ENCODE measurements at places on chromosomes 6 and 20.
A peak's percentile ranks its signal among the peaks of the same experiment; 100 is the strongest.

- DNase-seq = no peak
These were observed 18.6 kb downstream of the PRKN start for GRCh38 chr6:162708971-162709370.

DNA sequence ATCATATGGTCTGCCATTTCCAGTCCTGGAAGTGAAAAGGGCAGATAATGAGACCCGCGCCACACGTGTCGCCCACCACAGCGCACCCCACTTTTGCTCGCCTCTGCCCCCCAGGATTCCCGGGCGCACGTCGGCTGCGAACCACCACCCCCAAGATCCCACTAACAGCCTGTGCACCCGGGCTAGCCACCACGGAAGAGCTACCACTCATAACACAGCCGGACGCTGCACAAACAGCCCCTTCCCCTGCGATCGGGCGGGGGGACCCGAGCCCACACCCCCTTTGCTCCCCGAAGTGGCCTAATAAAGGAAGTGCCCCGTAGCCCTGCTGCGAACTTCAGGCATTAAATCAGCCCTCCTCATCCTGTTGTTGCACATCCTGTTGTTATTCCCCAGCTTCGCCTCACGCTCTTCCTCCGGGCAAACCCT is 506 bp downstream of the CITED2 start:
- no peak for DNase-seq

- DNase-seq = no peak
These were observed 507.8 kb upstream of the CITED2 start for GRCh38 chr6:139882234-139882633.

DNA sequence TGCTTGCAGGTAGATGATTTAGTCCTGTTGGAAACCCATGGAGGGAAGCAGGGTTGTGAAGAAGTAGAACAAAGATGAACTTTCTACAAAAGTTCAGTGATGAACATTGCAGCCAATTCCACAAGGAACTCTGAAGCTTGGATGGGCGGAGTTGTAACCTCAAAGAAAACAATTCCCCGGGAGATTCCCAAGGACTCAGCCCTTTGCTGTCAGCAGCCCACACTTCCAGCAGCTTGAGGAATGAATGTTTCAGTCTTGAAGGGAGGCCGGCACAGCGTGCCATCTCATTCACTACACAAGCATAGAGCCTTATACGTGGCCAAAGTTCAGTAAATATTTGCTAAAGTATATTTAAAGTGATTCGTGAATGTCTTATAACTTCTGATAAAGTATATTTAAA is 269.4 kb downstream of the NKAIN2 start:
- no peak for DNase-seq

DNA sequence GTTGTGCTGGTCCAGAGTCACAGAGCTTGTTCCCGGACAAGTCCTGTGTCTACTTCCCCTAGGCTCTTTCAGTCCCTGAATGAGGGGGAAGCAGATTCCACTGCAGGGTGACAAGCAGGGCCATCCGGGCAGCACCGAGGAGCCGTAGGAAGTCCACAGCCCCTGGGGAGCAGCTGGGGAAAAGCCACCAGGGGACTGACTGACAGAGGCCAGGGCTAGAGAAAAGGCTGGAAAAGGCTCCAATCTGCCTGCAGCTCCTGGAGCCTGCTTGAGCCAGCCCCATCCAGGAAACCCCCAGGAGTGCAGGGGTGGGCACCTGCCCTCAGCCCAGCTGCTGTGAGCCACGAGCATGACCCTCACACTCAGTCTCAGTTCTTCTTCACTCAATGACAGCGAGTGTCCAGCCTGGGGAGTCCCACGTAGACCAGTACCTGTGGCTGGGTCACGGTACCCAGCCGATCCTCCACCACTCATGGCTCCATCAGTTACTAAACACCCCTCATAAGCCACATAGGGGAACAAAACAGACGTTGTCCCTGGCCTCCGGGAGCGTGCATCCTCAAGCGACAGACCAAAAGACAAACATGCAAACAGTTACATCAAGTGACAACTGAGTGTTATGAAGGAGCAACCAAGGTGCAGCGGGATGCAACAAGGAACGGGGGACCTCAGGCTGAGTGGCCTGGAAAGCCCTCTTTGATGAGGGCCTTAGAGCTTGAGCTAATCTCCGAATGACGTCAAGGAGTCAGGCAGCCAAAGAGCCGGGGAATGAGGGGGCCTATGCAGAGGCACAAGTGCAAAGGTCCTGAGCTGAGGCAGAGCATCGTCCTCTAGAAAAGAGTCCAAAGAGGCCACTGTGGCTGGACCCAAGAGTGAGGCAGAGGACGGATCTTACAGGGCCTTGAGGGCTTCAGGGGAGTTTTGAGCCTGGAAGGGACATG is 24.8 kb upstream of the VSTM2L start:
- no peak for DNase-seq

- no peak for DNase-seq
These were observed 740.1 kb downstream of the QKI start for GRCh38 chr6:164154588-164154987.

- DNase-seq = peak; percentile 83
These were observed 121.0 kb downstream of the BCAS1 start for GRCh38 chr20:53949319-53949839.

DNA sequence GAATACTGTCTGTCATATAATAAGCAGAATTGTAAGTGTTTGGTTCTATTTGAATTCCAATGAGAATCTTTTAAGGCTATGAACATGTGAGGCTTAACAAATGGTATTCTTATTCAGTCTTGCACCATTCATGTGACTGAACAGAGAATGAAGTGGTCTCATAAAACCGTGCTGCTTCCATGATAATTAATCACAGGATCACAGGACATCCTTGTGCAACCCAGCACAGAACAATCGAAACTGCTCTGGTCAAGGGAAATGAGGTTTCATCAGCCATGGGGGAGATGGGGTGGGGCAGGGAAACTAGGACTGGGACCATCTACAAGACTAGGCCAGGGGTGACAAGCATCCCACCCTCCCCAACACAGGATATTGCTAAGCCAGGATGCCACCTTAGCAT is 6.0 kb downstream of the PPIL6 start:
- DNase-seq = no peak

GRCh38 chr6:5486214-5486613 is 224.9 kb downstream of the FARS2 start:
- no peak for DNase-seq

- no peak for DNase-seq
These were observed 134.2 kb downstream of the CEP57L1 start for GRCh38 chr6:109229536-109229935.

- DNase-seq = no peak
These were observed 139.2 kb upstream of the MMS22L start for GRCh38 chr6:97422171-97422570.

- no peak for DNase-seq
These were observed 10.1 kb upstream of the BTBD3 start for GRCh38 chr20:11907621-11908020.

GRCh38 chr6:157682856-157683481 is 140.1 kb upstream of the SNX9 start:
- DNase-seq = no peak

DNA sequence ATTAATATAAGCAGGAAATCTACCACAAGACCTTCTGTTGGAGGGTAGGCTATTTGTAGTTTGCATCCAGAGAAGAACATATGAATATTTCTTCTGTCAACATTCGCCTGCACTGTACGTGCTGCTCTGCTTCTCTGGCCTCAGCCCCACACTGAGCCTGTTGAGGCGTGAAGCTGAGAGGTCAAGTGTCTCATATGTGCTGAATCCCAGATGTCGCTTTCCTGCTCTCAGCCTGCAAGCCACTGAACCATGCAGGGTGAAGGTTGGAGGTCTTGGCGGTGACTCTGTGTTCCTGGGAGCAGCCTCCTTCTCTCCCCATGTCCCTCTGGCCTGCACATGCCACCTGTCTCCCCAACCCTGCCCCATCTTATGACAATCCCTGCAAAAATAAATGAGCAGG is 83.6 kb downstream of the TMEM170B start:
- no peak for DNase-seq

DNA sequence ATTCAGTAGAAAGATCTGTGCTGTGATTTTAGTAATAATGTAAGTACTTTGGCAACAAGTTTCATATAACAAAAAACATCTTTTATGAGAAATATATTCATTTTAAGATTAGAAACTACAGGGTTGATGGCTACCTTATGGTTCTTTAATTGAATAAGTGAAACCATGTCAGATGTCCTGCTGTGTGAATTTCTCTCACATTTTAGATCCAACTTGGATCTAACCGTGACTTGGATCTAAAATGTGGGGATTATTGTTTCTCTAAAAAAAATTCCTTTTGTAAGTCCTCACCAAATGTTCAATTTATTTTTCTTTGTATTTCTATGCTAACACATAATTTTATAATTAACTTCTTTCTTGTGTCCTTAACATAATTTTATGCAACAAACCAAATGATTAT is 30.4 kb downstream of the ZC2HC1B start:
- no peak for DNase-seq

- DNase-seq = no peak
These were observed 3.0 kb upstream of the NANP start for GRCh38 chr20:25626779-25627178.

DNA sequence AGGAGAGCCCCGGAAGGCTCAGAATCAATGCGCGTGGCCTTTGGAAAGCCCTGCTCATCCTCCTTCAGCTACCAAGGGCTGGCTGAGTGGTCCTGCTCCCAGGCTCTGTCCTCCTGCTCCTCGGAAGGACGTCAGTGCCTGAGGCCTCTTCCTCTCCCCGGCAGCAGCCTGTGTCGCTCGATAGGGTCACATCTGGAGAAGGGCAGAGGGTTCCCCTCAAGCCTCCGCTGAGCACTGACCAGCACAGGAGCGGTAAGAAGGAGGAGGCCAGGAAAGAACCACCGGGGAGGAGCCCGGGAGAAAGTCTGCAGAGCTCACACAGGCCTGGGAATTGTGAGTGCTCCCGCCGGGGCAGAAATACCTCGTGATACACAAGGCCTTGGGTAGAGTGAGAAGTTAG is 21.2 kb downstream of the KIF25 start:
- no peak for DNase-seq

- peak; percentile 32 for DNase-seq
These were observed 2.6 kb downstream of the TRIM39 start for GRCh38 chr6:30329331-30329730.

DNA sequence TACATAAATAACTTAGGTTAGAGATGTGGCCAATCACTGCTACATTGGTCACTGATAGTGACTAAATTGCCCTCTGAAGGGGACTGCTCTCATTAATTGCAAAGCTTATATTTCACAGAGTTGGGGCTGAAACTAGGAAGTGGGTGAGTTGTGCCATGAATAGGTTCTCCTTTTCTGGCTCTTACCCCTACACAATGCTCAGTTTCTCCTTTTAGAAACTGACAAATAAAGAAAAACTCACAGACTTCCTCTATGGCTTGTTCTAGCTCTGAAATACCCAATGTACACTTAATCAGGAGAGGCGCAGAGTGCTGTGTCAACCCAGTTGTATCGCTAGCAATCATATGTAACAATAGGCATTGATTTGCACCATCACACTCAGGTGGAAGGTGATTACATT is 41.2 kb upstream of the PROKR2 start:
- DNase-seq = no peak

- no peak for DNase-seq
These were observed 61.2 kb downstream of the GCLC start for GRCh38 chr6:53483423-53484353.

- DNase-seq = no peak
These were observed 30.1 kb downstream of the HDDC2 start for GRCh38 chr6:125271486-125272159.

DNA sequence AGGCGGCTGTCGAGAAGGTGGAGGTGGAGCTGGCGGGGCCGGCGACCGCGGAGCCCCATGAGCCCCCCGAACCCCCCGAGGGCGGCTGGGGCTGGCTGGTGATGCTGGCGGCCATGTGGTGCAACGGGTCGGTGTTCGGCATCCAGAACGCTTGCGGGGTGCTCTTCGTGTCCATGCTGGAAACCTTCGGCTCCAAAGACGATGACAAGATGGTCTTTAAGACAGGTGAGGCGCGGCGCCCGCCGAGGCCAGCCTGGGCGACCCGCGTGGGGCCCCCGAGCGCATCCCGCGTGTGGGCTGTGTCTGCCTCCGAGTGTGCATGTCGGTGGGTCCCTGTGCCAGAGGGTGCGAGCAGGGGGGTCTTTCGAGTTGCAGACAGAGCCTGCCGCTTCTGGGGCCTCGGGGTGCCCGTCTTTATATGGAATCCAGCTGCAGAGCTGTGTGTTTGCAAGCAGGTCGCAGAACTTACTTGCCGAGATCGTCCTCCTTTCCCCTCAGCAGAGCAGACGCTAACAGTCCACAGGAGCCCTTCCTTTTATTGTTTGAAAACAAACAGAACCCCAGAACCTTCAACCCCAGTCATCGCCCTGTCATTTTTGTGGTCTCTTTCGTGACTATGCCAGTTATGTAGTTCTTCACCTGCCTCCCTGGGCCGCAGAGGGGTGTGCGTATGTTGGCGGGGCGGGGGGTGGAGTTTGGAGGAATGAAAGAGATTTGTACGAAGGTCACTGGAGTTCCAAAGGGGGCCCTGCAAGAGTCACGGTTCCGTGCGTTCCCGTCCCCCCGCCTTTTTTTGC is 766 bp downstream of the SLC16A10 start:
- DNase-seq = peak; percentile 52

DNA sequence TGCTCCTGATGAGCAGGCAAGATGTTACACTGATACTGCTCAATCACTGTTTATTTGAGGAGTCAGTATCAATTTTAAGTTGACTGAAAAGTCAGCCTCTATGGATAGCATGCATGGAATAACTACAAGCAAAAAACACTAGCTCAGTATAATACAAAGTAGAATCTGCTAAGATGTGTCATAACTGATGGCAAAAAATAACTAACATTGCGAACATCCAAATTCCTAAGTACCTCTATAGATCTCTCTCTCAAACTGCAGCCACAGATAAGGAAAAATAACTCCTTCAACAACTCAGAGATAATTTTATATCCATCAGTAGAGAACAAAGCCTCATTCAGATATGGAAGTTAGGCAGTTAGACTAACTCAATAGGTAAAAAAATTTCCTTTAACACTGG is 16.3 kb downstream of the HDAC2 start:
- no peak for DNase-seq

GRCh38 chr6:43280234-43280633 is 17.8 kb upstream of the SLC22A7 start:
- DNase-seq = no peak

- peak; percentile 84 for DNase-seq
These were observed 12.2 kb upstream of the SERPINB1 start for GRCh38 chr6:2853769-2854395.

- no peak for DNase-seq
These were observed 51.7 kb downstream of the PROKR2 start for GRCh38 chr20:5264807-5265661.

- DNase-seq = no peak
These were observed 1.7 kb upstream of the TREM1 start for GRCh38 chr6:41288030-41288753.

DNA sequence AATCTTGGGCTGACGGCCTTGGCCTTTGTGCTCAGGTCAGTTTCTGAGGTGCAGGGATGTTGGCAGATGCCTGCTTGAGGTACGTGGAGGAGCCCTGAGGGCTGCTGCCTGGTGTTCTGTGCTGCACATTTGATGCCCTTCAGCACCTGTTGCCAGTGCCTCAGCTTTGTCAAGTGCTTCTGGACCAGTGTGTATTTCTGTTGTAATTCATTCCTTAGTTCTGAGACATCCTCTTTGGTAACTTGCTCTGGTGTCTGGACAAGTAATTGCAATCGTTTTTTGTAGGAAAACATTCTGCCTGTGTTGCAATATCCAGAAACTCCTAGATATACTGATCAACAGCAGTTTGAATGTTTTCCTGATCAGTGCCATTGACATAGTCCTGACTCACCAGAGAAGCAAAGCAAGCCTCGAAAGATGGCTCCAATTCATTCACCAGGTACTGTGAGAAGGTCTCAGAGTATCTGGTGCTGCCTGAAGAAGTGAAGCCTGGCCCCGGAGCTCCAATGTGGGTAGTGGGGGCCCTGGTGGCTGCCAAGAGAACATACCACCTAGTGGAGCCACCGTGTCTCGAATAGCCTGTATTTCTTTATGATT is 26.7 kb downstream of the ZNF337 start:
- DNase-seq = no peak
